Activated naive CD4-positive, alpha-beta T cell treated with anti-CD3 and anti-CD28 coated beads for 36 hours (primary cell): ENCODE measurements at places on chromosomes 5 and 9.

DNA sequence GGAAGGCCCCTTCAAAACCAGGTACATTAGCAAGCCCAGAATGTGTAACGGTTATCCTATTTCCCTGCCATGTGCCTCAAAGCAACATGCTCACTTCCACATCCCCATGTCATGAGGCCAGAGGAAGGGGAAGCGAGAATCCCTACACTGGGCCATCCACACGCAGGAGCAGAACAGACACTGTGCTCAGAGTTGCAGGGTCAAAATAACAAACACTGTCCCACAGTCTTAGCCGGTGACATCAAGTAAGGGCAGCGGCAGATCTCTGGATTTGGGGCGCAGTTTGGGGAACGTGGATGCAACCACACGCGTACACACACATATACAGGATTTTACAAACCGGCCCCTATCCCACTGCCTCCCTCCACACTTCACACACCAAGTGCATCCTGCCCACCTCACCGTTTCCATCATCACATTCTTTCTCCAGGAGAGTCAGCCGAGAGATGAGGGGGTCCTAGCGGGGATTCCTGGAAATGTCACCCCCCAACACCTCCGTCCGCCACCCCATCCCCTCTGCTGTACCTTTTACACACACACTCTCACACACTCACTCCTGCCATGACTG is 776 bp downstream of the APBA1 start:
- no peak overlapping the region for H3K27ac ChIP-seq
- no peaks in the 10 kb centered on the region for H3K36me3 ChIP-seq
- H3K27me3 ChIP-seq, result peaks cover 12% of the 10 kb centered on the region
- H3K4me1 ChIP-seq, result peaks cover 9% of the 10 kb centered on the region

- H3K27ac ChIP-seq, result no peak overlapping the region
- no peaks in the 10 kb centered on the region for H3K27me3 ChIP-seq
- no peaks in the 10 kb centered on the region for H3K36me3 ChIP-seq
- no peaks in the 10 kb centered on the region for H3K4me1 ChIP-seq
- DNase-seq, result no peak
- H3K4me3 ChIP-seq, result no peak overlapping the region
Measured at GRCh38 chr5:14572385-14572784, 9.2 kb upstream of the OTULINL start.

DNA sequence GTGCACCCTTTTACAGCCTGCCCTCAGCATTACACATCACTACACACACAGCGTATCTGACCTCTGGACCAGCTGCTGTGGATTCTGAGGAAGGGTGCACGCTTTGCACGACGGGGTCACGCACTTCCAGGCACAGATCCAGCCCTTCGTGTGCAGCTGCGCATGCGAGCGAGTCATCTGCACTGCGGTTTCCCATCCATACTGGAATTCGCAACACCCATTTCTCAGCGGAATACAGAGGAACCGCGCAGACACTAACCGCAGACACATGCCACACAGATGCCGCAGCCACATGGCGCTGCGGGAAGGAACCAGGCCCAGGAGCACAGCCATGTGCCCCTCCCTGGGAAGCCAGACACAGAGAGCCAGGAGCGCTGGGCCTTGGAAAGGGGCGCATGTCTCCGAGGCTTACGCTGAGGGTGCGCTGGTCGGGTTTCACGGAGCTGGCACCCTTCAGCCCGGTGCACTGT is 43.5 kb downstream of the PNPLA7 start:
- no peak overlapping the region for H3K4me3 ChIP-seq
- no peak for DNase-seq
- no peaks in the 10 kb centered on the region for H3K27me3 ChIP-seq

DNA sequence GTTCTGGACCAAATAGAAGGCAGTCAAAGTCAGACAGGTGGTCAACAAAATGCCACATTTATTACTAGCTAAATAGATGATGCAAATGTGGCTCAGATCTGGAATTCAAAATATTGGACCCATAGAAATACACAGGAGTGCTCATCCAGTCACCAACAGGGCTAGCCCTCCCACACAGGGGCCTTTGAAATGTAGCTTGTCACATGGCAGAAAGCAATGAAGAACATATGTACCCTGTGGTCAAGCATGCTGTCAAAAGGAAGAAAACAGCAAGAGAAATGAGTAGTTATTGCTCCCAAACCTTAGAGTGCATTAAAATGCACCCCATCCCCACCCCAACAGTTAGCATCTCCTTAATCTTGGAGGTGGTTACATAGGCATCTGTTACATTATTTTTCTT is 20.9 kb upstream of the CCDC112 start:
- H3K27me3 ChIP-seq, result peaks cover 9% of the 10 kb centered on the region
- H3K4me1 ChIP-seq, result no peaks in the 10 kb centered on the region
- H3K36me3 ChIP-seq, result no peaks in the 10 kb centered on the region
- no peak overlapping the region for H3K27ac ChIP-seq
- no peak for DNase-seq
- H3K4me3 ChIP-seq, result no peak overlapping the region

DNA sequence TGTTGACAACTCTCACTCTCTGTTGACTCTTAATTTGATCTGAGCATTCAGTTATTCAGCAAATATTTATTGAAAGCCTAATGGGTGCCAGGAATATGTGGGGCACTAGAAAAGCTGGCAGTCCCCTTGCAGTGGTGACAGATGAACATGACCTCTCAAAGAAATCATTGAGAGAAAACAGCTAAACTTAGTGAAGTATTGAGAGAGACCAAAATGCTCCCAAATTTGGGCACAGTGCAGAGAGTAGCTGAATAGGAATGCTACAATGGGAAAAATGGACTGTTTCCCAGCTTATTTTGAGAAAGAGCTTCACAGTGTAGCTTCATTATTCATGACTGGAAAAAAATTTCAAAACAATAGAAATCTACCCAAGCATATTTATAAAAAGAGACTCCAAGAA is 257.9 kb downstream of the SGCD start:
- no peak overlapping the region for H3K4me3 ChIP-seq
- H3K36me3 ChIP-seq, result no peaks in the 10 kb centered on the region
- H3K27me3 ChIP-seq, result peaks cover 20% of the 10 kb centered on the region
- H3K27ac ChIP-seq, result no peak overlapping the region
- H3K4me1 ChIP-seq, result no peaks in the 10 kb centered on the region
- no peak for DNase-seq

GRCh38 chr5:133120156-133120750 is 68.4 kb downstream of the HSPA4 start:
- no peaks in the 10 kb centered on the region for H3K36me3 ChIP-seq
- H3K27me3 ChIP-seq, result no peaks in the 10 kb centered on the region
- DNase-seq, result no peak
- H3K27ac ChIP-seq, result no peak overlapping the region
- no peaks in the 10 kb centered on the region for H3K4me1 ChIP-seq
- no peak overlapping the region for H3K4me3 ChIP-seq

DNA sequence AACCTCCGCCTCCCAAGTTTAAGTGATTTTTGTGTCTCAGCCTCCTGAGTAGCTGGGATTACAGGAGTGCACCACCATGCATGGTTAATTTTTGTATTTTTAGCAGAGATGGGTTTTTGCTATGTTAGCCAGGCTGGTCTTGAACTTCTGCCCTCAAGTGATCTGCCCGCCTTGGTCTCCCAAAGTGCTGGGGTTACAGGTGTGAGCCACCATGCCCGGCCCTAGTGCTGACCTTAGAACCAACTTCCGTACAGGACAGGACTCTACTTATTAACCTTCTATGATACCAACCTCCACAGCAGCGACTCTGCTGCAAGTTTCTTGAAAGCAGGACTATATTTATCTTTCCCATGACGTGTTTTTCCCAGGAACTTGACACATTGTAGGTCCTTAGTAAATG is 176.9 kb downstream of the RGS3 start:
- H3K36me3 ChIP-seq, result no peaks in the 10 kb centered on the region
- no peaks in the 10 kb centered on the region for H3K4me1 ChIP-seq
- H3K27ac ChIP-seq, result no peak overlapping the region
- no peak overlapping the region for H3K4me3 ChIP-seq
- H3K27me3 ChIP-seq, result peaks cover 3% of the 10 kb centered on the region

- no peaks in the 10 kb centered on the region for H3K27me3 ChIP-seq
- no peak overlapping the region for H3K4me3 ChIP-seq
- no peaks in the 10 kb centered on the region for H3K4me1 ChIP-seq
- DNase-seq, result no peak
- no peaks in the 10 kb centered on the region for H3K36me3 ChIP-seq
- H3K27ac ChIP-seq, result no peak overlapping the region
Measured at GRCh38 chr5:166369346-166369745, 1922.1 kb upstream of the WWC1 start.

DNA sequence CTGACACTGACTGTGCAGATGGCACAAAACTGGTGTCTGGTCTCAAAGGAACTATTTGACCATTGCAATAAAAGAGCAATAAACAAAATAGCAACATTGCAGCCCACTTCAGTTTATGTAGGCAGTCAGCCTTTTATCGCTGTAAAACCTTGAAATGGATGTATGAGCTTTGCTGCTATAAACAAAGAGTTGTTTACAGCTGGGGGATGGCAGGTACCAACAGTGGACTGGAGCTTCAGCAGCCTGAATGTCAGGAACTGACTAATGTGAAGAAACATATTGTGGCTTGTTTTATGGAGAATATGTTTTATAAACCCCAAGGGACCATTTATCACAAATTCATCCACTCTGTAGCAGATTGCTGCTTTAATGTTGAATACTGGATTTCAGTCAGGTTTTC is 78.0 kb downstream of the PTPRD start:
- no peak overlapping the region for H3K27ac ChIP-seq
- H3K4me1 ChIP-seq, result no peaks in the 10 kb centered on the region
- DNase-seq, result no peak
- H3K36me3 ChIP-seq, result no peaks in the 10 kb centered on the region

- no peak overlapping the region for H3K4me3 ChIP-seq
- H3K4me1 ChIP-seq, result peaks cover 4% of the 10 kb centered on the region
- no peak overlapping the region for H3K27ac ChIP-seq
- DNase-seq, result no peak
- peaks cover 8% of the 10 kb centered on the region for H3K27me3 ChIP-seq
Measured at GRCh38 chr5:53368516-53368915, 111.9 kb upstream of the FST start.

GRCh38 chr5:111829701-111830100 is 72.7 kb upstream of the NREP start:
- no peaks in the 10 kb centered on the region for H3K36me3 ChIP-seq
- no peak overlapping the region for H3K27ac ChIP-seq
- H3K27me3 ChIP-seq, result no peaks in the 10 kb centered on the region
- H3K4me1 ChIP-seq, result no peaks in the 10 kb centered on the region

DNA sequence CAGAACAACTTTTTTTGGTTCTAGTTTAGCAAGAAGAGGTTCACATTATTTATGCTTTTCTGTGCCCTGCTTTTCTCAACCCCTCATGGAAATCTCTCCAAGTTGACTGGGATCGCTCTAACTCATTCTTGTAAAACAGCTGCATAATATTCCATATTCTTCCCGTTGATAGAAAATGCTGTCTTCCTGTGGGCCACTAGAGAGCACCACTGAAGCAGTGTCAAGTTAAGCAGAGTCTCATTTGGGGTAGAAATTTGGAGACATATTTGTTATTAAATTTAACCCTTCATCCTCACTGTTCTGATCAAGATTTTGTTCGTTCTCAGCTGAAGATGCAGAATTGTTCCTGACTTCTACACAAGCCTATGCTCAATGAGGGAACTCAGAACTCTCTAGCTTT is 140.1 kb downstream of the CEMIP2 start:
- no peaks in the 10 kb centered on the region for H3K4me1 ChIP-seq
- no peaks in the 10 kb centered on the region for H3K36me3 ChIP-seq
- H3K27me3 ChIP-seq, result no peaks in the 10 kb centered on the region
- no peak overlapping the region for H3K4me3 ChIP-seq
- H3K27ac ChIP-seq, result no peak overlapping the region

- H3K27me3 ChIP-seq, result peaks cover 56% of the 10 kb centered on the region
- H3K4me3 ChIP-seq, result no peak within 1 kb of the TSS
- DNase-seq, result peak; percentile 36
- H3K36me3 ChIP-seq, result peaks cover 2% of the 10 kb centered on the region
- H3K4me1 ChIP-seq, result peaks cover 4% of the 10 kb centered on the region
Measured at GRCh38 chr5:135834639-135835529, at the start of gene SLC25A48. TSS of gene SLC25A48 (plus strand) at chr5:135834663. CDS start at chr5:135834848, 185 bp downstream.

DNA sequence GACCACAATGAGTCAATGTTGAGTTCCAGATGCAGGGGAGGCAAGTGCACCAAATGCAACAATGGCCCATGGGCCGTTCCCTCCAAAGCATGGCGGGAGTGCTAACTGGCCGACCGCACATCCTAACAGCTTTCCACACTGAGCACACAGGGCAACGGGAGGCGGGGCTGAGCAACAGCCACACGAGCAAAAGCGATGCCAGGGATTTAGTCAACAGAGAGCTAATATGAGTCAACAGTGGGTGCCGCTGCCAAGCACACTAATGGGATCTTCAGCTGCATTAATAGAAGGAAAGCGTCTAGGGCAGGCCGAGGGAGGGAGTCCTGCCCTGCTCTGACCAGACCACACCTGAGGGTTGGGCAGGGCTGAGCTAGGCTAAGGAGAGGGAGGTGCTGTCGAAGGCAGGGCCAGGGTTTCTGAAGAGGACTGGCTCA is 4.6 kb downstream of the EPB41L4B start:
- DNase-seq, result no peak
- H3K4me1 ChIP-seq, result peaks cover 12% of the 10 kb centered on the region

DNA sequence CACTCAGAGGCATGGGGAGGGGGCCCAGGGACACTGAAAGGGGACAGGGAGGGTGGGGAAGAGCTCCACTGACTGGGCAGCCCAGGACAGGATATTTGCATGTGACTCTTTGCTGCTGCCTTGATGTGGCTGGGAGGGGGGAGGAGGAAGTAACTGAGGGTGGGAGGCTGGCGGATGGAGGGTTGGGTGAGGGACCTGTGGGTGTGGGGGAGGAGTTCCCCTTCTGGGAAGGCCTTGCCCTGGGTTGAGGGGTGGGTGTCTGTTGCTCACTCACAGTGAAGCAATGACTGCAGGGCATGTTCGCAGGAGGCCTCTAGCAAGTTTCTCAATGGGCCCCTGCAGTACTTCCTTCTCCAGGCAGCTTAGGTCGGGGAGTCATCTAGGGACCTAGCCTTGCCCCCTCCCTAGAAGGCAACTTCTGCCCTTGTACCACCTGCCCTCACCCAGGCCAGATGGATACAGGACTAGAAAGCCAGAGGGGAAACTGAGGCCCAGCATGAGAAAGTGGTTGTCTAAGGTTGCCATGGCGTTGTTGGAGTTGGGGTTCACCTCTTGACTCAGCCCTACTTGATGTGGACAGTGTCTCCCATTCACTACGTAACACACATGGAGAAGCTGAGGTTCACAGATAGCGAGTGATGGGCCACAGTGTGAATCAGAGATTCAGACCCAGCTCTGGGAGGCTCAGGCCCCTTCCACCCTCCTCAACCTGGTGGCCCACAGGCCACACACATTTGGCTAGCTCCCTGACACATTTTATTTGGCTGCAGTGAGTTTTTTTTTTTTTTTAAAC is 3.0 kb downstream of the GRK6 start:
- peaks cover 65% of the 10 kb centered on the region for H3K4me1 ChIP-seq
- H3K27me3 ChIP-seq, result no peaks in the 10 kb centered on the region
- peak overlapping the region; percentile 95 for H3K4me3 ChIP-seq
- peaks cover 58% of the 10 kb centered on the region for H3K36me3 ChIP-seq

- H3K36me3 ChIP-seq, result no peaks in the 10 kb centered on the region
- no peak for DNase-seq
- peaks cover 3% of the 10 kb centered on the region for H3K4me1 ChIP-seq
- H3K27me3 ChIP-seq, result no peaks in the 10 kb centered on the region
- H3K4me3 ChIP-seq, result no peak overlapping the region
Measured at GRCh38 chr5:111169269-111169668, 54.9 kb upstream of the CAMK4 start.
